ENCODE measurements at places on chromosomes 3 and 15. TPM values are rescaled to one million over a fixed set of nuclear protein-coding genes. Genes with fewer than 3 reads are reported as not detected.

DNA sequence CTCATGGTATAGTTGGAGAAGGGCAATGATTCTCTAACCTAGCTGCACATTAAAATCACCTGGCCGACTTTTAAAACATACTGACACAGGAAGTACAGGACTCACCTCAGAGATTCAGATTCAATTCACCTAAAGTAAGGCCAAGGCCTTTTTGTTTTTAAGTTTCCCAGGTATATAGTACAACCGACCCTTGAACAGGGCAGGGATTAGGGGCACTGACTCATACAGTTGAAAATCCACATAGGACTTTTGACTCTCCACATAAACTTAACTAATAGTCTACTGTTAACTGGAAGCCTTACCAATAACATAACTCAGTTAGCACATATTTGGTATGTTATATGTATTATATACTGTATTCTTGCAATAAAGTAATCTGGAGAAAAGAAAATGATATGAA, 129.5 kb upstream of the ABI3BP start:
- DNase-seq = no peak

DNA sequence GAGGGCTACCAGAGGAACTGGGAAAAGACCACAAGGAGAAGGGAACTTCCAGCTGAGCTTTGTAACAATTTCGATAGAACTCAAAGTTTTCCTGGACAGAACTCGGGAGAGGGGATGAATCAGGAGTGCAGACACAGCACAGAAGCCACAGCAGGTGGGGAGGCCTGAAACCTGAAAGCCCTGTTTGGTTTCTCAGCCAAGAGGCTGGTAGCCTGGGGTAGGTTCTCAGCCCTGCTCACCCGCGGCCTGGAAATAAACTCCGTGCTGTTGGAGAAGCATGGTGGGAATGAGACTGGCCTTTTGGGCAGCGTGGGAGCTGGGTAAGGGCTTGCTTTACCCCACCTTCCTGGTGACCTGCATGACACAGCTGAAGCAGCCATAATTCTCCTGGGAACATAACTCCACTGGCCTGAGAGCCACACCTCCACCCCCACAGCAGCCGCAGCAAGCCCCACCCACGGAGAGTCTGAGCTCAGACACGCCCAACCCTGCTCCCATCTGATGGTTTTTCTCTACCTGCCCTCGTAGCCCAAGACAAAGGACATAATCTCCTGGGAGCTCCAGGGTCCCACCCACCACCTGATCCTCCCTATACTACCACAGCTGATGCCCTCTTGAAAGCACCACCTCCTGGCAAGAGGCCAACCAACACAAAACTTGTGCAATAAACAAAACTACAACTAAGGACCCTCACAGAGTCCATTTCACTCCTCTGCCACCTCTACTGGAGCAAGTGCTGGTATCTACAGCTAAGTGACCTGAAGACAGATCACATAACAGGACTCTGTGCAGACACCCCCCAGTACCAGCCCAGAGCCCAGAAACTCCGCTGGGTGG, 52.5 kb upstream of the CHRM5 start:
- DNase-seq = no peak

GRCh38 chr3:194346621-194347020, 4.5 kb downstream of the CPN2 start:
- no peak for DNase-seq

The GNAT1 gene
- total RNA-seq = not detected

The OR5K2 gene
- total RNA-seq = not detected

DNA sequence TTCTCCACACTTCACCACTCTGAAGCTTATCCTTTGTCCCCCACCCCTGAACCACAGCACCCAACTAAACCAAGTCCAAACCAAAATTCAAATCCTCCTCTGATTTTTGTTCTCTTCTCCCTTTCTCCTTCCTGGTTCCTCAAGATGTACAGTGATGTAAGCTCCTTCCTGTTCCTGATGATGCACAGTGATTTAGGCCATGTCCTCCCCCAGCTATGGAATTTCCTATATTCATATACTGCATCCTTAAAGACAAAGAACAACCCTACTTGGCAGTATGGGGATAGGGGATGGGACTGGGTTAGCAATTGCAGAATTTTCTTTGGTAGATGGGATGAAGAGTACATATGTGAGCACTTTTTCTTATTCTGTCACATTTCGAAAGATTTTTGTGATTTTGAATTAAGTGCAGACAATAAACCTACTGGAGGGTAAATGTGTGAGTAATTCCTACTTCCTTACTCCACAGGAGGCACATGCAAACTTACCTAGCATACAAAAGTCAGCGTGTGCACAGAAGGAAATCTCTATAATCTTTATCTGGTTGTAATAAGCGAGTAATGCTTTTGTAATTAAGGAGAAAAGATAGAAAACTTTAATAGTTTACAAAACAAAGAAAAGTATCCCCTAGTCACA, 125.0 kb downstream of the ANO10 start:
- no peak for DNase-seq

GRCh38 chr3:59607656-59608055, 557.8 kb upstream of the CFAP20DC start:
- DNase-seq = no peak

The KY gene
- total RNA-seq = not detected
